Hematopoietic multipotent progenitor cell treated with erythropoietin and hydrocortisone succinate and interleukin-3 and kit ligand, for 8 days (in vitro differentiated cells): ENCODE measurements at places on chromosomes 2 and 18.
A peak's percentile ranks its signal among the peaks of the same experiment; 100 is the strongest.

DNA sequence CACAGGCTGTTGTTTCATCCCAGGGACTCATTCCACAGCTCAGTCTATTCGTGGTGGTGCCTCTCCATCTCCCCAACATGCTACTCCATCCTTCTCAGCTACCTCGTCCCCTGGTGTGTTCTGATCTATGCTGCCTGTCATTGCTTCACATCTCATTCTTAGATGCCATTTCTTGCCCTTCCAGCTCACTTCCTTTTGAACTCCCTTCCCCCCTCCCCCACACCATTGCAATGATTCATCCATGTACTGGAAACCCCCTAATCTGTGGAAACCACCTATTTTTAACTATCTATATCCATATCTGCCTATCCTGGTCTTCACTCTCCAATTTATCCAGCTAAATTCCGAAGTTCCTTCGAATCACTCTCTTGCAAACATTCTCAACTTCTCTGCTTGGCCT is 65.7 kb upstream of the PARD3B start:
- no peak for DNase-seq

DNA sequence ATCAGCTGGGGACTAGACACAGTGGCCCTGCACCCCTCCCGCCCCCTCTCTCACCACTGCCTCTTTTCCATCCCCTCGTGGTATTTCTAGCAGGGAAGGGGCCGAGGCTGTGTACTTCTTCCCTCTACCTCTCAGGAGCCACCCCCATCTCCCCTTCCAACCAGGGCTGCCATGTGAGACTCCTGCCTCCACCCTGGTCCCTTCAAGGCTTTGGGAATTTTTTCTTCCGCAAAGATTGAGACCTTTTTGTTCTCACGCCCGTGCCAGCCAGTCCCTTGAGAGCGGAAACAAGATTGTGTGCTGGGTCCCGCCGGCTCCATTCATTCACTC is 39.1 kb downstream of the LPIN1 start:
- no peak for DNase-seq

DNA sequence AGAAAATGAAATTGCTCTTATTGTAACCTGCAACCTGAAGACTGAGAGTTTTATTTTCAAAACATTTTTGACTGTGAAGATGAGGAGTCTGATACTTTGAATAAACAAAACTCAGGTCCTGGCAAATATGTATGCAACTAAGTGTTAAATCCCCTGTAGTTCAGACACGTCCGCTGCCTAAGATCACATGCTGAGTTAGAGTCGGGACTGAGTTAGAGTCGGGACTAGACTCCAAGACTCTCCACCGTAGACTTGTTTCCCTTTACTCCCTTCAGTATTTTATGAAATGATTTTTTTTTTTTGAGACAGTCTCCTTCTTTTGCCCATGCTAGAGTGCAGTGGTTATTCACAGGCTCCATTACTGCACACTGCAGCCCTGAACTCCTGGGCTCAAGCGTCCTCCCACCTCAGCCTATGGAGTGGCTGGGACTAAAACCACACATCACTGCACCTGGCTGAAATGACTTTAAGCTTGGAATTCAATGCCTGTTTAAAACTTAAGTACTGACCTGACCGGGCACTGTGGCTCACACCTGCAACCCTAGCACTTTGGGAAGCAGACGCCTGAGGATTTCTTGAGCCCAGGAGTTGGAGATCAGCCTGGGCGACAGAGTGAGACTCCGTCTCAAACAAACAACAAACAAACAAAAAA is 28.0 kb upstream of the PMAIP1 start:
- DNase-seq = no peak

GRCh38 chr2:64524604-64525316 is 632 bp downstream of the AFTPH start:
- peak; percentile 14 for DNase-seq

DNA sequence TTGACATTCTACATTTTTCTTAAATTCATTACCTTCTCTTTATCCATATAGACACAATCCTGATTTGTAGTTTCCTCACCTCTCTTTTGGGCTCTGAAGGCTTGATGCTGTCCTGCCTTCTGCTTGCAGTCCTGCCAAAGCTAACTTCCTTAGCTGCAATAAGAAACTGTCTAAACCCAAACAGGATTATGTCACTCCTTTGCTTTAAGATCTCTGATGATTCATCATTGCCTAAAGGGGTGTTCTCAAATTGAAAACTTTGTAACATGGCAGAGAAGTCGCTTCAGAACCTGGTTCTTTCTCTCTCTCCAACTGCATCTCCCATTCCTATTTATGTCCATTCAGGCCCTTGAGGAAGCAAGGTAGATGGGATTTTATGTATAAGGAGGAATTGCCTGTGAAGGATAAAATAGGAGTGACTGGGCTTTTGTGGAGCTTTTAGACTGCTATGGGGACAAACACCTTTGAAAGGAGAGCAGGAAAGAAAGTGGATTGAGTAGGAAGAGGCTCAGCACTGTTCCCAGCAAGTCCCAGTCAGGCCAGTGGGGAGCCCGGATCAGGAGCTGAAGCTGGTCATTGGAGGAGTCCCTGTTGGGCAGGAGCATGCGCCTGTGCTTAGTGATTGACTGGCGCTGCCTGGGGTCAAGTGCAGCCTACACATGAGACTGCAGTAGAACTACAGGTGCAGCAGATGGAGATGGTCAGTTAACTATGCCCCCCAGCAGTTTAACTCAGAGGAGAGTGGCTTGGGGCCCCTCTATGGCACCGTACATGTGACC is 390.6 kb downstream of the CTNNA2 start:
- DNase-seq = no peak

GRCh38 chr2:215368493-215368809 is 56.6 kb downstream of the ATIC start:
- DNase-seq = no peak

GRCh38 chr2:181070119-181070835 is 89.9 kb downstream of the UBE2E3 start:
- DNase-seq = no peak

- DNase-seq = no peak
These were observed 561.9 kb downstream of the GALR1 start for GRCh38 chr18:77811503-77811902.

DNA sequence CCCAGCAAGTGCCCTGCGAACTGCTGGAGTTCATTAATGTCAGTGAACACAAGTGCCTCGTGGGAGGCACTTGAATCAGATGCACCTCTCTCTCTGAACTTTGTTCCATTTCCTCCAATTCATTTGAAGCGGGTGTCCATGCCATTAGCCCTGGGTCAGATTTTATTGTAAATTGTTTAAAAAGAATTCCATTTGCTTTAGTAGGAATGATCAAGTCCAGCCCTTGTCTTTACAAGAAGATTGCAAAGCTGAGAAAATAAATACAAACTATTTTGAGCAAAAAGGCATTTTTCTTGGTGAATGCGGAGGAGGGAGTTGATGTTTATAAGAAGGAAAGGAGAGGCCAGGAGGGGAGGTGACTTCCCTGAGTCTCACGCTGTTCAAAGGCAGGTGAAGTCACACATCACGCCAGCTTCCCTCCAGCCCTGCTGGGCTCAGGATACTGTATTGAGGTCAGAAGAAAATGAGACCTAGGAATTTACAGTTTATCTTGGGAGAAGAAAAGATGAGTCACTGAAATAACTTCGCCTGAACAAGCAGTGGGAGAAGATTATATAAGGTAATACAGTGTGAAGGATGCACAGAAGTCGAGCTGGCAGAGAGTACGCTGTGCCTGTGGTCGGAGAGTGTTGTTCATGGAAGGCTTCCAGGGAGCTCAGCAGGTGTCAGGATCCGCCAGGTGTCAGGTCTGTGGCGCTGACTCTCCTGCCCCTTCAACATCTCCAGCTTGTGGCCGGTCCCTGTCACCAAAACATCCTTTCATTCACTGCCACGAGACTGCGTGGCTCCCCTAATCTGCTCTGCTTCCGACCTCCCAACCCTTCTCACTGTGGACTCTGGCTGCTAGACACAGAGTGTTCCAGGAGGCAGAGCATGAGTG is 36.5 kb downstream of the EFR3B start:
- DNase-seq = no peak

DNA sequence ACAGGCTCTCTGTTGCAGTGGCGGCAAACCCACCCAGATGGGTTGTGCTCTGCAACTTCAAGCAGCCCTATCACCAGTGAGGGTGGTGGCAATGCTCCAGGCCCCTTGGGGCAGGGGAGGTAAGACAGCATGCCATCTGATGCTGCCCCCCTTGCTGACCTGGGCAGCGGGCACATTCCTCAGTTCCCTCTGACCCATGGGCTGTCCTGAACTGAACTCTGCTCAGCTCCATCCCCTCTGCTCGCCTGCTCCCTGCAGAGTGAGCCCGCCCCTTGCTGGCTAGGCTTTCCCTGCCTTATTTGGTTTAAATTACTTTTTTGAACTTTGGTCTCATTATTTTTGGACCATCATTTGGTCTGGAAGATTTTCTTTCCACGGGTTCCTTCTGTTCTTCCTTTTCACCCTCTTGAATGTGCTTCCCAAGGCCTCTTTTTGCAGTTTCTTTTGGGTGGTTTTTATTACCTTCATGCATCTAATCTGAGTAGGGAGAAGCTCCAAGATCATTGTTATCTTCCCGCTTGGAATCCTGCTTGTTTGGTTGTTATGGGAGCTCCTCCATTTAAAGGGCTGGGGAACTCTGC is 565.4 kb downstream of the TNS1 start:
- DNase-seq = no peak

DNA sequence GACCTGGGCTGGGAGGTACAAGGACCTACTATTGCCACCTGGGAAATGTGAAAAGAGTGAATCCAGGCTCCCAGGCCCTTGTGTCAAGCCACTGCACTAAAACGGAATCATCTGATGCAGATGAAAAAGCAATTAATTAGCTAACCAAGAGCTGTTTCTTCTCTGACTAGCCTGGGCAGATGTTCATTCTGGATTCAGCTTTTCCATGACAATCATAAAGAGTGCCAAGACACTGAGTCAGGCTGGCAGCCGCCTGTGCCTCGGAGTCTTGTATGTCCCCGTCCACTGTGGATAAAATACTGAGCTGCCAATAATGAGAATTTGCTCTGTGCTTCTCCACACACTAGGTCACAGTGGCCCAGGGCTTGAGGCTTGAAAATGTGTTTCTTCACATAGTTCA is 21.7 kb upstream of the LCLAT1 start:
- DNase-seq = no peak

GRCh38 chr2:103873716-103874351 is 980.1 kb upstream of the POU3F3 start:
- DNase-seq = no peak

- DNase-seq = no peak
These were observed 1.6 kb upstream of the EPC2 start for GRCh38 chr2:148642891-148643416.

DNA sequence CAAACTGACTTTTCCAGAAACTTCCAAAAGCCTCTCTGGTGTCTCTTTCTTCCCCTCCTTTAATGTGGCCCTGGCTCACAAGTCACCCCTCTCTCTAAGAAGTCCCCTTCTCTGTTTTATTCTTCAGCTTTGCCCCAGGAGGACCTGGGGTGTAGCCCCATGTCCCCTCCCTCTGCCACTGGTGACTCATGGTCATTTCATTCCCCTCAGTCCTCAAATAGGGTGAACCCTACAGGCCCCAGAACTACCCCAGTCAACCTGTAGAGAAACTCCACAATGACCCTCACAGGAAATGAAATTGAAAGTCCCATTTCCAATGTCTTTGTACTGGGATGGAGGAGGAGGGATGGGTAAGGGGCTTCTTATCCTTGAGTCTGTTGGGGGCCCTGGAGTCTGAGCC is 6.2 kb upstream of the SPEG start:
- DNase-seq = no peak

- no peak for DNase-seq
These were observed 22.3 kb downstream of the KLF7 start for GRCh38 chr2:207143215-207144172.

DNA sequence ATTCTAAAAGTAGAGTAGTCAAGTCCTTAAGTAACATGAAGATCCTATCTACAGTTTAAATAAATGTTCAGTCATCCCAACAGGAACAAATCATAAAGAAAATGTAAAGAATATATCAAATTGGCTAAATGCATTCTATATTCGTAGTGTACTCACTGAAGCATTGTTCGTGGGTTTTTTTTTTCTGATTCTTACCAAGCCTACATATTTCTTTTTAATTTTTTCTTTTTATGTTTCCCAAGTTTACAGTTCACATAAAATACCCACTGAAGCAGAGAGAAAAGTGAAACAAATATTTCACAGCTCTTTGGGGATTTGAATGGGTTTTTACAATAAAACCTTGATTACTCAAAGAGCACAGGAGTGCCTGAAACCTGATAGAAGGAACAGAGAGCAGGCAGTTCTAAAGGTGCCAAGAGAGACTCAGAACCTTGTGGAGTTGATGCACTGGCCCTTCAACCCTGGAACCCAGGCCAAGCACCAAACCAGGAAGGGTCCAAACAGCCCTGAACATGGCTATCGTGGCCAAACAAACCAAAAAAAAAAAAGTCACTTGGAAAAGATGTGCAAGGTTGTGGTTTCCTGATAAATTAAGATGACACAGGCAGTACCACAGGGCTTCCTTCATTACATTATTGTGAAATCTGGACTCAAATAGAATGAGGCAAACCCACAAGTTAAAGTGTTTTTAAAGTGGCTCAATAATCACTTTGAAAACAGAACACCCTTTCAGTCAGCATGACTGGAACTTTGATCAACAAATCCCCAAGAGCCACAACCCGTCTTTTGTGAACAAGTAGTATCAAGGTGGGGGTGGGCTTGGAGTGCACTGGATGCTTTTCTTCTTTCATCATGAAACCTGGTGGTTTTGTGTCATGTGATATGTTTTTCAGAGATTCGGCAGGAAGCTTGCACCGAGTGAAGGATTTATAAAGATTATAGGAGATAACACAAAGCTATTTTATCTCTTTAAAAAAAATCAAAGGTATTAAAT is 245.0 kb upstream of the FN1 start:
- peak; percentile 8 for DNase-seq

DNA sequence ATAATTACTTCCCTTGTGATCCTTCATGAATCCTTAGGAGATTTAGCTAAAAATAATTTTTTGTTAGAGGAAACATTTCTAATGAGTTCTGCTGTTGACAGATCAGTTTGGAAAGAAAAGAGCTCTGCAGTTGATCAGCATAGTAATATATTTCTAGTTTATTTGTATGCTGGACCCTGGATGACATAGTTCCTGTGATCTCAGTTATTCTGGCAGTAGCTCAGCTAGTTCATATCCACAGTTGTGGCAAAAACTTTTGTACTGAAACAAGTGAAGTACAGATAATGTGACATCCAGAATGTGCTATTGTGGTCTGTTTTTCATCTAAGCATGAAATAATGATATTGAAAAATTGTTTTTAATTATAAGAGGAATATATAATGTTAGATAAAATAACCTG is 33.7 kb downstream of the ABI2 start:
- no peak for DNase-seq

DNA sequence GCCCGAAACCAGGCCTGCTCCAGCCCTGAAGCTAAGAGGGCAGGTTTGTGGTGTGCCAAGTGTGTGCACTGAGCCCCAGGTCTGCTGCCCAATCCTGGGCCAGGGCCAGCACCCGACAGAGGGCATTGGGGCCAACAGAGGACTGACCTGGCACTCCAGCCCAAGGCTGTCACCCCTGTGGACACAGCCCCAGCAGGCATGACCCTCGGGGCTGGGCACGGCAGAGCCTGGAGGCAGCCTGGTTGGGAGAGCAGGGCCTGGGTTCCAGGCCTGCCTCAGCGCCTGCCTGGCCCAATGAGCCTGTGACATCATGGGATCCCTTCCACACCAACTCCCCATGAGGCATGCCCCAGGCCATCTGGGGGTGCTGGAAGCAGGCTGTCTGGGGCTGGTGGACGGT is 10.8 kb upstream of the SNED1 start:
- DNase-seq = no peak

- DNase-seq = no peak
These were observed 158.0 kb downstream of the AGPS start for GRCh38 chr2:177550264-177551200.
